ENCODE measurements at places on chromosomes 7 and 10.
A peak's percentile ranks its signal among the peaks of the same experiment; 100 is the strongest.

DNA sequence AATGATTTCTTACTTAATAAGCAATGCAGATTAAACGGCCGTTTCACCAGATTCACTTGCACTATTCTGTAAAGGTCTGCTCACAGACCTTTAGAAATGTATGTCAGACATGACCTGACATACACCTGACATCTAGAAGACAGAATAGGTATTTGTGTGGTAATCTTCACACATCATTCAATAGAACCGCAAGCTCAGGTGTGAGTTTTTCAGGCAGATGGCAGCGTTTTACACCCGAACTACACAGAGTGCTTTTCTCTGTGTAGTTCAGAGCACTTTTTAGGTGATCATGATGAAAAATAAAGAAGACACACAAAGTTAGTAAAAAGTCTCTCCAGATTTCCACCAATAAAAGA is 63.2 kb downstream of the PRKCQ start:
- no peak for DNase-seq

- peak; percentile 87 for DNase-seq
Observed at GRCh38 chr7:22651534-22652243, 75.3 kb upstream of the IL6 start.

DNA sequence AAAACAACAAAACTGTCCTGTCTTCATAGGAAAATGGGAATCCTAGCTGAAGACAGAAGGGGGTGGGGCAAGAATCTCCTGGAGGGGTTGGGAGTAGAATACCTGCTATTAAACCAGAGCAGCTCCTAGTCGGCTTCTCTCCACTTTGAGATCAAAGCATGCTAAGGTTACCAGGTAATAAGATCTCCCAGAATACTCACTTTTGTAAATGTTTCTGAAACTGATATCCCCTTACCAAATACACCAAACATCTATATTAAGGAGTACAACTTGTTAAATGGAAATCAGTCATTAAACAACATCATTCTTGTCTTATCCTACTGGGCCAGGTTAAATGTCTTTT is 29.5 kb upstream of the DAGLB start:
- no peak for DNase-seq

DNA sequence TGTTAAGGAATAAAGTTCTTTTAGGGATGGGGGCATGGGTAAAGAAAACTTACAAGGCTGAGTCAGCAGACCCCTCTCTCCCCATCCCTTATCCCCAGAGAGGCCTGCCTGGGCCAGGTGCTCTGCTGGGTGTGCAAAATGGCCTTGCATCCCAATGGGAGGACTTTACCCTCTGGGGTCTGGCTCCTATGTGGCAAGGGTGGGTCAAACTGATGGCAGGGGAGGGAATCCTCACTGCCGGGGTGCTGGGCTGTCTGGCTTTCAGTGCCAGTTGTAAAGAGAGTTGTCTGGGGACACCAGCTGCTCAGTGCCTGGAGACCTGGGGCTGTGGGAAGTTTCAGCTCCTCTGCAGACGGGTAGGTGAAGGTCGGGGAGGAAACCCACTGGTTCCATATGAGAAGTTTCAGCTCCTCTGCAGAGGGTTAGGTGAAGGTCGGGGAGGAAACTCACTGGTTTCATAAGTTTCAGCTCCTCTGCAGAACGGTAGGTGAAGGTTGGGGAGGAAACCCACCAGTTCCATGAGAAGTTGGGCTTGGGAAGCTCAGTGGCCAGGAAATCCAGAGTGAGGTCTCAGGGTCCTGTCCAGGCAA is 127.2 kb upstream of the PODXL start:
- no peak for DNase-seq

- peak; percentile 47 for DNase-seq
Observed at GRCh38 chr7:83413831-83414230, 235.1 kb downstream of the SEMA3E start.

GRCh38 chr10:45373576-45374349 is at the start of gene ALOX5:
ALOX5 (plus strand) TSS chr10:45374216; CDS start chr10:45374280, 64 bp downstream.
- no peak for DNase-seq

DNA sequence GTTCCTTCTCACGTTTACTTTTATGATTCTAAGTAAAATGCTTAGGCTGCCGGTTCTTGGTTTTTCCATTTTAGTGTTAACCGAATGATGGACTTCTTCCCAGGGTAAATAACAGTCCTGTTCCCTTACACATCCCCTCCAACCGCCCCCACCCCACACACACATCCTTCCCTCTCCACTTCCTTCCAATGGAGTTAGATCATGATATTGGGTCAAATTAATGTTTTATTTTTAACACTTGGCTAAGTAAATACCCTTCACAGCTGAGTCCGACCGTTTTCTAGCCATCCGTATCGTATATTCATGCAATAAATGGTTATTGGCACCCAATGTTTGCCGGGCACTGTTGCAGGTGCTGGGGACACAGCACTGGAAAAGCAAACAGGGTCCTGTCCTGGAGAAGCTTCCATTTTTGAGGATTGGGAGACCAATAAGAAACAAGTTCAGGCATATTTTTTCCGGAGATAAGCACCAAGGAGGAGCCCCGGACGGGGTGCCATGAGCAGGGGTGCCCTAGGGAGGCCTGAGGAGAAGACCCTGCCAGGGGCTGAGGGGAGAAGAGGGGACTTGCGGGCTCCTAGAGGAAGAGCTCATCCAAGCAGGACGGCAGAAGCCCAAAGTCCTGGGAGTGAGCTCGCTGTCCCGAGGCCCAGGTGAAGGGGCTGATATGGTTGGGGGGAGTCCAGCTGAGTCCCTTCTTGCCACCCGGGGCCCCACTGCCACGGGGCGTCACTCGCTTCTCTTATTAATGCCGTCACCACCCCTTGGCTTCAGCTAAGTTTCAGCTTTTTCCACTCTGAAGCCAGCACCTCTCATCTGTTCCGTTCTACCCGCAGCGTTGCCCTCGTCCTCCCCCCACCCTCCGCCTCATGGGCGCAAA is 126.0 kb upstream of the RET start:
- DNase-seq: no peak

GRCh38 chr7:50544992-50545391 is 20.2 kb downstream of the DDC start:
- no peak for DNase-seq

- DNase-seq: peak; percentile 84
Observed at GRCh38 chr10:112461029-112461887, 14.2 kb downstream of the VTI1A start.

DNA sequence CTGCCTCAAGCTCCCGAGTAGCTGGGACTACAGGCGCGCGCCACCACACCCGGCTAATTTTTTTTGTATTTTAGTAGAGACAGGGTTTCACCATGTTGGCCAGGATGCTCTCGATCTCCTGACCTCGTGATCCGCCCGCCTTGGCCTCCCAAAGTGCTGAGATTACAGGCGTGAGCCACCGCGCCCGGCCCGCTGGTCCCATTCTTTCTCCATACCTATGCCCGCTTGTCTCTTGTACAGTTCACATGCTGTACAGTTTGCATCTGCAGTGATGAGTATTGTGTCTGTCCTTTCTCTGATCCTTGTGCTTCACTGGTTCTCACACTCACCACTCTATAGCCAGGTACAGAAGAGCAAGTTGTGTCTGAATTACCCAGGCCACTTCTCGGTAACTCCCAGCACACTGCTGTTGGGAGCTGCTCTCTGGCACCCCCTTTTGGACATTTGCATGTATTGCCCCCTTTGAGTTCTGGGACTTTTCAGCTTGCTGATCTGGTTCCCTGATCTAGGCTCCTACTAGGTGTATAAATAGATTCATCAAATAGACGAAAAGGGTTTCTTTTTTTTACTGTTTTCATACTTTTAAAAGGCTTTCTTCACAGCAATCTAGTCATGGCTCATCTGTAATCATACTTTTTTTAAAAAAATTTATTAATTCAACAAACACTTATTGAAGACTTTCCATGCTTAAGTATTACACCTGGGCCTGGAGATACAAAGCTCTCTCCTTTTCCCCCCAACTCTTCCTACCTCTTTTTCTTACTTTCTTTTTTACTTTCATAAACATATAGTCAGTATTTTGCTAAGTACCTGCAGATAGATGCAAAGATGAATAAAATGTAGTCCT is 53.5 kb downstream of the AOAH start:
- DNase-seq: peak; percentile 78

DNA sequence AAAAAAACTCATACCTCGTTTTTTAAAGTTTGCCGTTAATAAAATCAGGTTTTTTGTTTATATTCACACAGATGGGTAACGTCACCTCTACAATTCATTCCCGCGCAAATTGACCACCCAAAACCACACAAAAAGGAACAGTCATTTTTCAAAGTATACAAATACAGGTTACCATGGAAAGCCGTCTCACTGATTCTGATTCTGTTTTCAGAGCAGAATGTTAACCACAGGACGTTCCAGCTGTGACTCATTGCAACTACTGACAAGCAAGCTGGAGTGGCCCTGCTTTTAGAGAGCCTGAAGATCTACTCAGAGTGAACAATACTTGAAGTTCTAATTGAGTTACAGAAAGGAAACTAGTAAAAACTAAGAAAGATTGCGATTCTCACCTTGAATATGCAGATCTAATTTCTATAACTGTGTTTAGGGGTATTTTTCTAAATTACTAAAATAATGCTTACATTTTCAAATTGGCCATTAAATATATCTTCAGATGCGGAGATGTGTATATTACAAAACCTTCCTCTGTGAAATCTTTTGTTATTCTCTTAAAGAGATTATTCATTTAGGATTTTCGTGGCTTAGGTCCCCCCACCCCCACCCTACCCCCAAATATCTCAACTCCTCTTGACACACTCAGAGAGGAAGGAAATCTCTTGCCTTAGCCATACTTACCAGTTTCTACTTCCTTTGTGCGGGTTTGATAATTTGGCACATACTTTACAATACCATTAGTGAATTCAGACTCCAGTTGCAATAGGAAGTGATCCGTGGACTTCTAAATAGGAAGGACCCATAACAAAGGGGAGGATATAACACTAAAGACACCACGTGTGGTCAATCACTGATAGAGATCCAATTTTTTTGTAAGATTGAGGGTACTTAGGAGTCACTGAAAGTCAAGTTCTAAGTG is 106.0 kb downstream of the CUBN start:
- DNase-seq: peak; percentile 99

GRCh38 chr10:102769375-102770107 is 25.8 kb downstream of the WBP1L start:
- no peak for DNase-seq

DNA sequence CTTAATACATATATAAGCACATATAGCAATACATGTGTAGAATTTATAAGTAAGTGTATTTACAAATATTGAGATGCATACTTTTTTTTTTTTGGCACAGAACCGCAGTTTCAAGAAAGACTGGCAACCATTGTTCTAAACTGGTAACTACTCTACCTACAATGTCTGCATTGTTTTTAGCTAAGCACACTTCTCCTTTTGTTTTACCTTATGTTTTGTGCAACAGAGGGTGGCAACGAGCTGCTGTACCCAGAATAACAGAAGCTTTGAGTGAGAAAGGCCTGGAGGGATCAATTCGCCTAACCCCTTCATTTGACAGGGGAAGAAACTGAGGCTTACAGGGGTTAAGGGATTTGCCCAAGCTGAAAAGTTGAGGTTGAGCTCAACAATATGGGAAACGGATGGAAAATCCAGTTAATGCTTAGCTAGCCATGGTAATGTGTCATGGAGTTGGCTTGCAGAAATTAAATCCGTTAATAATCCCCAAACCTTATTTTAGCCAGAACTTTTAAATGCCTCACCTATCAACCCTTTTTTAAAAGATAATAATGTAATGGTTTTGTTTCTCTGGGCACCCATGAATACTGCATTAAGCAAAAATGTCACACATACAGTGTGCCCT is 25.5 kb downstream of the FZD1 start:
- DNase-seq: no peak

- no peak for DNase-seq
Observed at GRCh38 chr7:157896774-157897555, 560.2 kb downstream of the DNAJB6 start.

DNA sequence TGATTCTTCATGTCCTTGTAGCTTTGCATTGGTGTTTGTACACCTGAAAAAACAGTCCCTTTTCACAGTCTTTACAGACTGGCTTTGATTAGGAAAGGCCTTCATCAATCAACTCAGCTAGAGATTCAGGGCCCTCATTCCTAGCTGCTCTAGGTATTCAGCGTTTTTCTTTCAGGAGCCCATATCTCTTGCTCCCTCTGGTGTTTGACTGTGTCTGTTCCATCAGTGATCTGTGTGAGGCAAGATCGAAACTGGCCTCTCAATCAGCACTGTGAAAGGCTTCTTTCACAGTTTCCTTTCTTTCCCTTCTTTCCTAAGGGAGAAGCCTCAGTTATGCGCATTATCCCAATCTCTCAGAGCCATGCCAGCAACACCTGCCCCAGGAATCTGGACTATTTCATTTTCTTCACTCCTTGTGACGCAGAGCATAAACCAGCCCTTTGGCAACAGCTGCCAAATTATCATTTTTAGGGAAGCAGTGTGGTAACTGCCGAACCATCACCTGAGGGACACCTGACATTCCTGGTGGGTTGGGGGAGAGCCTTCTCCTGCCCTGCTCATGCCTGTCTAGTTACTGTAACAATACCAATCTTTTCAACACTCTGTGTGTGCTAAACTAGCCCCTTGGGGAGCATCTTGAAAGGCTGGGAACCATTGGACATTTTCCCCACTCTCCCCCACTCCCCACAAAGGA is 75.7 kb upstream of the CCDC71L start:
- peak; percentile 90 for DNase-seq

DNA sequence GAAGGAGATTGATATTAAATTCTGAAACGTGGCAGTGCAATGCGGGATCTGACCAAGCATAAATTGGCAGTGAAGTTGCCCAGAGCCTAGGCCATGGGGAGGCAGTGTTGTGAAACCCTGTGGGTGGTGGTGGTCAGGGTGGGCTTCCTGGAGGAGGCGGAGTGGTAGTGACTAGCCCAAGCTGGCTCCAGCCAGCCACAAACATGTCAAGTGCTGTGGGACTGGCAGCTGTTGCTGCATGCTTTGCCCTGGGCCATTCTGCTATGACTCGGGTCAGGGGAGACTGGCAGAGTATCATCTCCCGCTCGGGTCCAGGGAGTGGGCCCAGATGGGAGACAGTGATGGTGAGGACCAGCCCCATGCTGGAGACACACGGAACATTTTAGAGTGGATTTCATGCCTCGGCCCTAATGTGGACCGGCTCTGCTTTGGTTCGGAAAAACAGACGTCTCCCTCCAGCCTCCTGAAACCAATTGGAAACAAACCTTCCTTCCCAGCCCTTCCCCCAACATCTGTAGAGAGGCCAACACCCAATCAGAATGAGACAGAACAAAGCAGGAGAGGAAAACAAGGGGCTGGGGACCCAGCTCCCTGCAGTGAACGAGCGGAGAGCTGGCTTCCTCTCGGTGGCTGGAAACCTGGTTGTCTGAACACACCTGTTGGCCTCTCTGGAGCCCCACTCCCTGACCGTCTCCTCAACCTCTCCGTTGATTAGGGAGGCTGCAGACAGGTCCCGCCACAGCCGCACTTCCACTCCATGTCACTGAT is 58.2 kb downstream of the TMEM270 start:
- DNase-seq: no peak

DNA sequence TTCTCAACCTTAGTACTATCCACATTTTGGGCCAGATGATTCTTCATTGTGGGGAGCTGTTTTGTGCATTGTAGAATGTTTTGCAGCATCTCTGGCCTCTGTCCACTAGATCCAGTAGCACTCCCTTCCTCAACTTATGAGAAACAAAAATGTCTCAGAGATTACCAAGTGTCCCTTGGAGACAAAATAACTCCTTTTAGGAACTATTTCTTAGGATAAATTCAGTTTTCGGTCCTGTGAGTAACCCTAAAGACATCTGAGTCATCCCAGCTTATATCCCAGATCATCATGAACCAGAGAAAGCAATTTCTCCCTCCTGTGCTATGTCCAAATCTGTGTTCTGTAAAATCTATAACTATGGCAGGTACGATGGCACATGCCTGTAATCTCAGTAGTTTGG is 266.6 kb upstream of the PHYHIPL start:
- DNase-seq: no peak

- DNase-seq: no peak
Observed at GRCh38 chr7:100484673-100485045, 932 bp downstream of the NYAP1 start.

- peak; percentile 64 for DNase-seq
Observed at GRCh38 chr7:40211276-40212003, 76.6 kb downstream of the SUGCT start.

Measured in fibroblast of pulmonary artery (primary cell).